ENCODE measurements at places on chromosomes 2 and 18.

DNA sequence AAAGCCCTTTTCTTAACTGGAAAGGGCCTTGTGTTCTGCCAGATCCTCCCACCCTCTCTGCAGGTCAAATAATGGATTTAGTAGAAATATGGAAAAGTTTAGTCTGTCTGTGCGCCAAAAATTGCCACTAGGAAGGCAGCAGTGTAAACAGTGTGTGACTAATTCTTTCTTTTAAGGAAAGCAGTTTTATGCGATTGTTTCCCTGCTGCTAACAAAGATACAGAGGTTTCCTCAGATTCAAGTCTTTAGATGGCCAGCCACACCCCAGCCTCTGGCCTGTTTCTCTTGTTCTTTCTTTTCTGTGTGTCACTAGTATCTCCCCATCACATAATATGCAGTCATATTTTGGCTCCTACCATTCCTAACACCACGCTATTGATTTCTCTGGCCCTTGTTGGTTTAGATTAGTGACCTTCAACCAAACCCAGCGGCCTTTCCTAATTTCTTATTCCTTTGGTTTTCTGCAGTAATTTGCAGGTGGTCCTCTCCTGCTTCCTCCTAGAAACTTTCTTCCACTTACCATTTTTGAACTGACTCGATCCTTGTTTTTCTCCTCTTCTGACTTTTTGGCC, 157.4 kb downstream of the LTBP1 start:
- DNase-seq = no peak

DNA sequence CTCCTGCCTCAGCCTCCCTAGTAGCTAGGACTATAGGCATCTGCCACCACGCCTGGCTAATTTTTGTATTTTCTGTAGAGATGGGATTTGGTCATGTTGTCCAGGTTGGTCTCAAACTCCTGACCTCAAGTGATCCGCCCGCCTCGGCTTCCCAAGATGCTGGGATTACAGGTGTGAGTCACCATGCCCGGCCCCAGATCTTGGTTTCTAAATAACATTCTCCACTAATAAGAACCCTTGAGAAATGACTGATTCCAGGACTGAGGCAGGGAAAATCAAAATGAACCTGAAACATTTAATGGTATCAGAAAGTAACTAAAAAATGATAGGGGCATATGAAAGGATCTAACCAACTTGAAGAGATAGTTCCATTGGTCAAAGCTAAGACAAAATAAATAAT, 34.0 kb downstream of the BMPR2 start:
- DNase-seq = no peak

DNA sequence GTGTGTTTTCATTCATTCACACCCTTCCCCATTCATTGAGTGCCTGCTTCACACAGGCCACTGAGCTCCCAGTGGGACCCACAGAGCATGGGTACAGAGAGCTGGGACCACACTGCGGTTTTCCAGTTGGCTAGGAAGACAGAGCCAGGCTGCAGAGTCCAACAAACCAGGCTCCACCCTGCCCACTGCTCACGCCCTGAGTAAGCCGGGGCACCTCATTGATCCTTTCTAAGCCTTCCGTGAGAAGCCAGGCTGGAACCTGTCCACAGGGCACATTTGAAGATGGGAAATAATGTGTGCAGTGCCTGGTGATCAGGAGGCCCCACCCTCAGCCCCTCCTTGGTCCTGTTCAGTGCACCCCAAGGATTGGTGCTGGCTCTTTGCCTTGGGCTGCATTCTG, 13.5 kb downstream of the KCNIP3 start:
- no peak for DNase-seq

DNA sequence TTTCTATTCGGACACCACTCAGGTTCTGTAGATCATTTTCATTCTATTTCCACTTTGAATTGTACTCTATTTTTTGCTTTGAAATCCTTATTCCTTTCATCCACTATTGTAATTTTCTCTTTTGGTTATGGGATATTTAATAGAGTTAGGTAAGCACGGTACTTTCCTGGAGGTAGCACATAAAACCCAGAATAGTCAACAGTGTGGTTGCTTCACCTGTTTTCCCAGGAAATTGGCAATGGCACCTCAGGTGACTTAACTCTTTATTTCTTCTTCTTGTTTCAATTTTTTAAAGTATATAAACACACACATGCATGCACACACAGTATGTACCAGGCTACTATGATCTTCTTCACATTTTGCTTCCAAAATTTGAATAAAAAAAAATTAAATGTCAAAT, 682.0 kb upstream of the TMEFF2 start:
- no peak for DNase-seq

DNA sequence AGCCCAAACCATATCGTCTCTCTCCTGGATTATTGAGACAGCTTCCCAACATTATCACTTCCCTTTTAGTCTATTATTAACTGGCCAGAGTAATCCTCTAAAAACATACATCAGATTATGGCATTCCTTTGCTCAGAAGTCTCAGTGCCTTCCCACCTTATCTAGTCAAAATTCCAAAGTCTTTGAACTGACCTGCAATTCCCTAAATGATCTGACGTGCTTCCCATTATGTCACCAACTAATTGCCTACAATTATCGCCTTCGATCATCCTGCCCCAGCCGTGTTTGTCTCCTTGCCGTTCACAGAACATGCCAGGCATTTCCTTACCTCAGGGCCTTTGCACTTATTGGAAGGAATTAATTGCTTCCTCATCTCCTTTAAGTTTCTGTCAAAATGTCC, 332.4 kb downstream of the IRS1 start:
- no peak for DNase-seq

GRCh38 chr2:44599130-44599529, 237.4 kb downstream of the CAMKMT start:
- no peak for DNase-seq

GRCh38 chr2:218993345-218994315, at the start of gene CRYBA2:
Gene CRYBA2 (minus strand): TSS chr2:218993422. CDS start chr2:218993176, 246 bp downstream.
- DNase-seq = no peak

DNA sequence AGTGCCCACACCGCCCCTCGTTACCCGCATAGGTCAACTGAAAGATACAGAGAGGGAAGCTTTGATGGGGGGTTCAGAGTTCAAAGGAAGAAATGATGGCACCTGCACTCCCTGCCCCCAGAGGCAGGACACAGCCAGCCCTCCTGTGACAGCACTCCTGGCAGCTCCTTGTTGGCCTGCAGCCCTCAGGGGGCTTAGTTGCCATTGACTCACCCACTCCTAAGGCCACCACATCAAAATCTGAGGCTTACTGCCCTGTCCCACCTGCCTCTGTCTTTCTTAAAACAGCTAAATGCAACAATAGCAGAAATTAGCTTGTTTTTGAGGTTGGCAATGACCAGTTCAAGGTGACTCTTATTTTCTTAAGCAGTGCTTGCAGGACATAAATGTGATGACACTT, 31.6 kb upstream of the SLC35F6 start:
- DNase-seq = no peak

GRCh38 chr18:12391487-12392165, 14.6 kb upstream of the AFG3L2 start:
- DNase-seq = peak; percentile 50

DNA sequence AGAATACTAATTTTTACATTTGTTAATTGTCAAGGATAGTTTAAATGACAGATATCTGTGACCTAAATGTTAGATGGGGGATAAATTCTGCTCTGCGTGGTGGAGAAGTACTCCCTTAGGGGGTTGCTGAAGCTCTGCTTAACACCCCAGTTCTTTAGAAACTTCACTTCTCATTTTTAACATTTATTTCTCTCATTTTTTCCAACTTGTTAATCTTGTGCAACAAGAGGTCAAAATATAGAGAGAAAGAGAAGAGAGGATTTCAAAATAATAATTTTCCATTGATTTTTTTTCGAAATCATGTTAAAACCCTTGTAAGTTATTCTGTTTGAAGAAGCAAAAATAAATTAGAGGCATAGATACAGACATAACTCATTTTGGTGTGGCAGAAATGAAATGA, 61.3 kb upstream of the SLC8A1 start:
- no peak for DNase-seq

DNA sequence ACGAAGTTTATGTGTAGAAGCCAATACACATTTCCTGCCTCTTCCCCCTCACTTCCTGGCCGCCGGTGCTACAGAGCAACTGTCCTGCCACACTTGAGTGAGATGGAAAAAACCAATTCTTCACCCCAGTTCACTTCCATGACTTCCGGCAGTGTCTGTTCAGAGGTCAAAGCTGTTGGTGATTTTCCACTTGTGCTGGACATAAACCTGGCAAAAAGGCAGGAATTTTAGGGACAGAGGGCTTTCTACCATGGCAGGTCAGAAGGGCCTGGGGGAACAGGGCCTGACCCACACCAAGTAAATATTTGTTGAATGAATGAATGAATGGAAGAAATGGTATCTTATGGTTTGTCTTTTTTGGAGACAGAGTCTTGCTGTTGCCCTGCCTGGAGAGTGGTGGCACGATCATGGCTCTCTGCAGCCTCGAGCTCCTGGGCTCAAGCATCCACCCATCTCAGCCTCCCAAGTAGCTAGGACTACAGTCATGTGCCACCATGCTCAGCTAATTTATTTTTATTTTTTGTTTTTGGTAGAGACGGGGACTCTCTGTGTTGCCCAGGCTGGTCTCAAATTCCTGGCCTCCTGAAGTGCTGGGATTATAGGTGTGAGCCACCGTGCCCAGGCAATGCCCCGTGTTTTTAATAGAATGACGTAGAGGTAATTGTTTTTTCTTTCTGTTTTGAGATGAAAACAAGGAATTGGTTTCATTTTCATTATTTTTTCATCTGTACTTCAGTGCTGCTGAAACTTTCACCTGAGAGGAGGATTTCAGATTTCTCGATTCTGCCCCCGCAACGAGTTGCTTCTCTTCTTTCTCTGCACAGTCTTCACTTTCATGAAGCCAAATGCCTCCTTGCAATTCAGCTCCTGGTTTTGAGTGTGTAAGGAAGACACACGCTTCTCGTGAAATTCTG, 48.0 kb upstream of the LPIN2 start:
- DNase-seq = peak; percentile 56

DNA sequence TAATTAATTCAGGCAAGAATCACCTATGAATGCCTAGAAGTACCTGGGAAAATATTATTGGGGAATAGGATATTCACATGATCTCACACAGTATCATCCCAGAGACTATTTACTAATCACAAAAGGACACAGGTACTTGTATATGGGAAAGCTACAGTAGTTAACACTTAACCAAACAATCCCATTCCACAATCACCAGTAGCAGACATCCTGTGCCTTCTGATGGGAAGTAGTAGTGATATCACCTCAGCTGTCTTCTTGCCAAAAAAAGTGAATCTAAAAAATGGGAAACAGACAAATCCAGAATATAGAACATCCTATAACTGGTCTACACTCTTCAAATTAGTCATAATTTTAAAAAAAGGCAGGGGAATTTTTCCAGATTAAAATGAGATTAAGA, 75.6 kb upstream of the CCDC150 start:
- no peak for DNase-seq

DNA sequence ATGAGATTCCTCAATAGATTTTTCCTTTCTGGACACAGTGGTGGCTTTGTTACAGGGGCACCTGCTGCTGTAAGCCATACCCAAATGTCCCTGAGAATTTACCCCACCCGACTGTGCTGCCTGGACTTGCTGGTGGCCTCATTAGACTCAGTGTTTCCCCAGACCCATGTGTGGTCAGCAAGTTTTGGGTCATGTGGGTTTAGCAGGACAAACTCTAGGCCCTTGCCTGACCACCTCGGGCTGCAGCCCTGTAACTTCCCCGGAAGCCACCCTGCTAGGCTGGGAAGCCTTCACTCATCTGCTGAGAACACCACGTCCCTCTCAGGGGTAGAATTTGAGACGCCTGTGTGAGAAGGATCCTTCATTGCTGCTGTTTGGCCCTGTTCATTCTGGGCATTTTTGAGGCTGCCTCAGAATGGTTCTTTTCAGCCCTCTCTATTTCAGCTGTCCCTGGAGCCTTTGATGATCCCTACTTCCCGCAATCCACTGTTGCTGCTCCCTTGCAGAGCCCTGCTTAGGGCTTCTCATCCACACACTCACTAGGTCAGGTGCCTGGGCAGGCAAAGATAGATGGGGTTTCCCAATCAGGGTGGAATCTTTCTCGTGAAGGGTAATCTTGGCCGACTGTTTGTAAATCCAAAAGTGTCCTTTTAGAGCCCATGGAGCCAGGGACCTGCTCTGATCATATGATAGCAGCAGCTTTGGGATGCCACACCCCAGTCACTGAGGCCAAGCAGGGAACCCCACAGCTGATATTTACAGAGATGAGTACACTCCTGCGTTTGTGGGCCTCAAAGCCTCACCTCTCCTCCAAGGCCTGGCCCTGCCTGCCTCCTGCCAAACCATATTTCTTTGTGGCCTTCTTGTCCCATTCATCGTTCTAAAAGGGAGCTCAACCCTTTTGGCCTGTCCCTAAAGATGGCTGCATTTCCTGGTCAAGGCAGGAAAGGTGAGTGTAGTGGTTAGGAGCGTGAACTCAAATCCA, 6.7 kb downstream of the EHD3 start:
- no peak for DNase-seq

- no peak for DNase-seq
Observed at GRCh38 chr2:25618676-25619075, 54.7 kb downstream of the DTNB start.

DNA sequence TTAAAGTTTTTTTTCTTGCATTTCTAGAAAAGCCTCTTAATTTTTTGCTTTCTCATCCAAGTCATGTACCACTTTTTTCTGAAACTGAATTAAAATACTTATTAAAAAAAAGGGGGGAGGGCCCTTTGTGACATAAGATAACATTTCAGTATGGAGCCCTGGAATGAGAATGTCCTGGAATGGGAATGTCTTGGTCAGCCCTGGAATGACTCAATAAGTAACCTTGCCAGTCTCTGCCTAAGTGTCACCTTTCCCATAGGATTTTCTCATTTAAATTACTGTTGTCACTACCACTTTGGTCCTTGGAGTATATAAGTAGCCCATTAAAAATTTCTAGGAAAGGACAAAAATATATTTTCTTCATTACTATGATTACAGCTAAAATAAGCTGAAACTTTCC, 4.7 kb downstream of the UBXN2A start:
- DNase-seq = no peak

- DNase-seq = no peak
Observed at GRCh38 chr2:7377916-7378569, 460.8 kb downstream of the RNF144A start.

DNA sequence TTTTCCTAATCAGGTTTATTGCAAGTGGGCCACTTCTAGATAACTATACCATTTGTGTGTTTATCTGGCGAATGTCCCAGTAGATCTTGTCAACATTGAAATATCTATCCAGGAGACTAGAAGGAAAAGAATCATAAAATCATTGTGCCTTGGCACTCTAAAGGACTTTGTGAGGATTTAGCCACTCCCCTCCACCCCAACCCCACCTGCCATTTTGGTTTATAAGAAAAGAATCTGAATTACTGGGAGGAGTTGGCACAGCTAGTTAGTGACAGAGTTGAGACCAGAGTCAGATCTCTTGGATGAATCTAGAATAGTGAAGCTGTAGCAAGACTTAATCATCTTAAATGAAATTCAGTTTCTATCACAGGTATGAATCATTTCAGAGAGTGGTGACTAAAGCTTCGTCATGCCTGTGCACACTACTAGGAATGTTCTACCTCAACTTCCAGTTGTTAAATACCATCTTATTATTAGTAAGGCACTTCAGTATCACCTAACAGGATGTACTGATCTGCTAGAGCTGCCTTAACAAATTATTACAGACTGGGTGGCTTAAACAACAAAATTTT, 212.7 kb upstream of the SLC14A2 start:
- DNase-seq = no peak

All from CD4-positive, alpha-beta T cell treated with Interleukin-15 for 4 hours (primary cell).